ENCODE measurements at places on chromosomes 2 and 18.
A peak's percentile ranks its signal among the peaks of the same experiment; 100 is the strongest.

GRCh38 chr2:169528271-169528701 is 18.8 kb downstream of the KLHL41 start:
- DNase-seq: peak; percentile 36

GRCh38 chr2:11723061-11723371 is 23.4 kb upstream of the LPIN1 start:
- no peak for DNase-seq

DNA sequence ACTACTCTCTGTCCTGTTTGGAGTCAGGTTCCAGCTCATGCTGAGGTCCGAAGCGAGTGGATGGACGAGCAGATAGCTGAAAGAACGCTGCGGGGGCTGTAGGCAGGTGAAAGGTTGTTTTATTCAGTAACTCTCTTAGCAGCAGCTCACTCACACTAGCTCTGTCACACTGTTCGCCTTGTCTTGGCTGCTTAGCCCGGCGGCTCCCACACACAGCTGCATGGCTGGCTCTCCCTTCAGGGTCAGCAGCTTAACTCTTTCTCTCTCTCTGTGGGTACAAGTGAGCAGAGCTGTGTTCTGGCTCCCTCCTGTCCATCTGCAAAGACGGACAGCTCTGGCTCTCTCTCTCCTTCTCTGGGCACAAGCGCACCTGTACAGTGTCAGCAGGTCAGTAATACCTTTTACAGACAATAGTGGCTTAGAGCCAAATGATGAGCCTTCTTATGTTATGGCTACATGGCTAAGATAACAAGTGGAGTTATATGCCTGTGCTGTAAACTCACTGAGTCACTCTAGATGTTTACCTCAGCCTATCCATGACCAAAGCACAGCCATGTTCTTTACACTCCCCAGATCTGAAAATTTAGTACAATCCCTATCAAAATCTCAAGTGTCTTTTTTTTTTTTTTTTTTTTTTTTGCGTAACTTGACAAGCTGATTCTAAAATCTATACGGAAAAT is 149.3 kb downstream of the GALNT1 start:
- DNase-seq: no peak

DNA sequence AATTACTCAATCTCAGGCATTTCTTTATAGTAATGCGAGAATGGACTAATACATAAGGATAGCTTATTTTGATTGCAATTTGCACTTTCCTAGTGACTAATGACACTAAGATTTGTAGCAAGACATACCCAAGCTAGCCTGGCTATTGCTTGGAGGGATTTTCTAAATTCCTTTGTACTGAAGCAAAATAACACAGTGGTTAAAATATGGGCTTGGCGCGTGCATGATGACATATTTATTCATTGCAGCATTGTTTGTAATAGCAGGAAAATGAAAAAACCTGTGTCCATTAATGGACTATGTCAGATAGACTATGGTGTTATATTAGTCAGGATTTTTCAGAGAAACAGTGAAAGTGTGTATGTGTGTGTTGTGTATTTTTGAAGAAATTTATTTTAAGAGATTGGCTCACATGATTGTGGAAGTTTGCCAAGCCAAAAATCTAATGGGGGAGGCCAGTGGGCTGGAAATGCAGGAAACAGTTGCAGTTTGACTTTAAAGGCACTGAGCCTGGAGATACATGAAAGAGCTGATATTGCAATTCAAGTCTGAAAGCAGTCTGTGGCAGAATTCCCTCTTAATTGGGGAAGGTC is 16.7 kb upstream of the LAPTM4A start:
- no peak for DNase-seq

GRCh38 chr2:4556135-4556896 is 852.9 kb downstream of the DCDC2C start:
- DNase-seq: no peak
